ENCODE measurements at places on chromosomes 2 and 18.

DNA sequence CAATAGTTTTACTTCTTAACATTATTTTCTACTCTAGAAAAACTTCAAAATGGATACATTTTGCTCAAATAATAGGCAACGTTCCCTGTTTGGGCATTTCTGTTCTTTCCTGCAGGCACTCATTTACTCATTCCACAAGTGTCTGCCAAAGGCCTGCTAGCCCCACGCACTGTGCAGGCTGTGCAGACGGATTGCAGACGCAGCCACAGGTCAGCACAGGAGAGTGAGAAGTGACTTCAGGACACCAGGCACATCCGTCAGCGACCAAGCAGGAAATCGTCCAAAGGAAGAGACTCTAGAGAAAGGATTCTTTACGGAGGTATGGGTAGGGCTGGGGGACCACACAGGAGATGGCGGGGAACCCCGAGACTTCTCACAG is 103.0 kb upstream of the AGAP1 start:
- DNase-seq, result no peak

DNA sequence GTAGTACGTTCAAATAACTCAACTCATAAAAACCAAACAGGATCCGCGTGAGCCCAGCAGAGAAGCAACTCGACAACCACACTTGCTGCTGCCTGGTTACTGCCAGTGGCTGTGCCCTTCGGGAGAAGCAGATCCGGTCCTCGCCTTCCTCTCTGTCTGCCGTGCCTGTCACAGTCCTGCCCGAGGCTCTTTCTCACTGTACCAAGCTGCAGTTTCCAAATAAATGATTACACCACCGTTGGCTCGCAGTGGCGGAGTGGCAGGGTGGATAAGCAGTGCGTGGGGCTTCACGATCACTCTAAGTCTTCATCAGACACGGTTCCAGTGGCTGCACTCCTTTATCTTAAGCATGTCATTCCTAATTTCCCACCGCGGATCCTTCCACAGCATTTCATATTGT is 26.1 kb upstream of the SALL3 start:
- no peak for DNase-seq

- no peak for DNase-seq
These were observed 88.7 kb downstream of the ARHGEF33 start for GRCh38 chr2:38978296-38978903.

DNA sequence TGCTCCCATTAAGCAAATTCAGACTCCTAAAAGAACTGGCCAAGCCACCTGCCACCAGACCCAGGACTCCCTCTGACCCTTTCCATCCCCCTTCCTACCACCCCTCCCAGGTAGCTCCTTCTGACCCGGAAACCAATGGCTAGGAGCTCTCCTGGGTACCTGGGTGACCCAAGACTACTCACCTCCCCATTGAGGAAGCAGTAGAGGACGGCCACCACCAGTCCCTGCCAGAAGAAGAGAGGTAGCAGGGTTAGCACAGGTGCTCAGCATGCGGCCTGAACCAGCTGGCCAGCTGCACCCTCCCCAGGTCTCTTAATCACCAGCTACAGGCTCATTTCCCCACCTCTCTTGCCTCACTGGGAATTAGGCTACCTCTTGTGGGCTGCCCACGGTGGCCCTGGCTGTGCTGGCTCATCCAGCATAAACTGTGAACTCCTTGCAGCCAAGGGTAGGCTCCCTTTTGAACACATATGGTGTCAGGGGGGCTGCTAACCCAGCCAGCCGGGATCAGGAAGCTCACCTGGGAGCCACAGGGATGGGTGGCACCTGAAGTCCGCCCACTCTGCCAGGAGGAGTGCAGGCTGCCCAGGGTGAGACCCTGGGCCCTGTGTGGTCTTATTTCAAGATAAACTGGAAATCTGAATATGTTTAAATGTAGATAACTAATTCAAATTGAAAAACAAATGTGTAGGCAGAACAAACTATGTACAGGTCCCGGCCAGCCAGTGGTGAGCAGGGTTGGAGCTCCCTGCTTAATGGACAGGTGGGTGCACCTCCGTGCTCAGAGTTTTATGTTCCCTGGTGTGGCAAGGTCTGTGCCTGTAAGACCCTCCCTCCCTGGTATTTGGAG is 9.9 kb downstream of the TMEM37 start:
- no peak for DNase-seq

DNA sequence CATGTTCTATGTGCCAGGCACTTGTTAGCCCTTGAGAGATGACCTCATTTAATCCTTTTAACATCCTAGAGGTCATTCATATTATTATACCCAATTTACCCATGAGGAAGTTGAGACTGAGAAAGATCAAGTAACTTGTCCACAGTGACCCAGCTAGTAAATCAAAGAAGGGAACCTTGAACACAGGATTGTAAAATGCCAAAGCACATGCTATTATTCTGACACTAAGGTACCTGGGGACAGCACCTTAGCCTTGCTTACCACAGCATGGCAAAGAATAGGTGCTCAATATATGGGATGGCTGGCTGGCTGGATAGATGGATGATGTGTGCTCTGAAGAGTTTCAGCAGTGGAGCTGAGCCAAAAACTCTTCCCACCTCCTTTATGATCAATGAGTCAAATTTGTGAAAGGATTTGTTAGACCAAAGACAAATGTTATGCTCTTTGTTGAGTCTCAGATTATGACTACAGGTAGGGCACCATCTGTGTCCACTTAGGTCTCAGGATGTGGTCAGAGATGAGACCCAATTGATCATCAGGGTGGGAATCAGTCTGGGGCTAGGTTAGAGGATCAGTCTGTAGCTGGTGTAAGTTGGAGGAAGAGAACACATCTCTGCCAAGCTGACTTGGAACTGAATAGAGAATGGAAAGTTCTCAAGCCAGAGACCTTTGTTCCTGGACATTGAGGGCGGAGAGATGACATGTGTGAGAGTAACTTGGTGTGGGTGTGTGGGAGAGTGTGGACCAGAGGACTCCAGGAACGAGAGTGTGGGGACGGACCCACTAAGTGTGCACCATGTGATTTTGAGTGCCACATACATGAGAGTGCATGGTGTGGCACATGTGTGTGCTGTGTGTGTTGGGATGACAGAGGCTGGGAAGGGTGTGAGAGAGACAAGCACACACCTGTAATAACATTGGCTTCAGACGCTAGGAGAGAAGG is 16.3 kb upstream of the PKDCC start:
- no peak for DNase-seq

DNA sequence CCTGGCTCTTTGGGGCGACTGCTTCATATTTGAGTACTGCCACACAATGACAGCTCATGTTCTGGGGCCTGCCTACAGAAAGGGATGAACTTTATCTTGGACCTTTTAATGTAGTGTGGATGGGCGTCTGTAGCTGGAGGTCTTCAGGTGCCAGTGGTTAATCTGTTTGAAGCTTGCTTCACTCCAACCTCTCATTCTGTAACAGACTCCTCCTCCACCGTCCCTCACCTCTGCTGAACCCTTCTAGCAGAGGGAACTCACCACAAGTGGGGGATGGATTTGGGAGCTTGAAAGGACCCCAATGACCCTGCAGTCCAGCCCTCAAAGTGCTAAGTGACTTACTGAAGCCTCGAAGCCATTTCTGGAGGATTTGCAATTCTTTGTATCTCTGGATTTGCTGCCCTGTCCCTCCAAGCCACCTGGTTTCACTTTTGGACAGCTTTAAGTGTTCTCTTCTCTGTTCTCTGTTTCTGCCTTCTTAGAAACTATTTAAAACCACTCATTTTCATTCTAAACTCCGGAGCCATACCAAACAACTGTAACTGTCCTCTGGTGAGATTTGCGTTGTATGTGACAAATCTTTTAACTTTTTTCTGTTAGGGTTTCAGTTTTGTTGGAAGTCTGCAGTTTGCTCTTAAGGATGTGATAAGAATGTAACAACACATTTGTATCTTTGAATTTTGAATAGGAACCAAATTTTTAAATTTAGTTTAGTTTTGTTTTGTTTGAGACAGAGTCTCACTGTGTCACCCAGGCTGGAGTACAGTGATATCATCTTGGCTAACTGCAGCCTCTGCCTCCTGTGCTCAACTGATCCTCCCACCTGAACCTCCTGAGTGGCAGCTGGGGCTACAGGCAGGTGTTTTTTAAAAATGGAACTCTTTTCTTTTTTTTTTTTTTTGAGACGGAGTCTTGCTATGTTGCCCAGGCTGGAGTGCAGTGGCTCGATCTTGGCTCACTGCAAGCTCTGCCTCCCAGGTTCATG is 37.0 kb upstream of the CASP8 start:
- no peak for DNase-seq

- no peak for DNase-seq
These were observed 78.7 kb downstream of the USP40 start for GRCh38 chr2:233487748-233488345.

DNA sequence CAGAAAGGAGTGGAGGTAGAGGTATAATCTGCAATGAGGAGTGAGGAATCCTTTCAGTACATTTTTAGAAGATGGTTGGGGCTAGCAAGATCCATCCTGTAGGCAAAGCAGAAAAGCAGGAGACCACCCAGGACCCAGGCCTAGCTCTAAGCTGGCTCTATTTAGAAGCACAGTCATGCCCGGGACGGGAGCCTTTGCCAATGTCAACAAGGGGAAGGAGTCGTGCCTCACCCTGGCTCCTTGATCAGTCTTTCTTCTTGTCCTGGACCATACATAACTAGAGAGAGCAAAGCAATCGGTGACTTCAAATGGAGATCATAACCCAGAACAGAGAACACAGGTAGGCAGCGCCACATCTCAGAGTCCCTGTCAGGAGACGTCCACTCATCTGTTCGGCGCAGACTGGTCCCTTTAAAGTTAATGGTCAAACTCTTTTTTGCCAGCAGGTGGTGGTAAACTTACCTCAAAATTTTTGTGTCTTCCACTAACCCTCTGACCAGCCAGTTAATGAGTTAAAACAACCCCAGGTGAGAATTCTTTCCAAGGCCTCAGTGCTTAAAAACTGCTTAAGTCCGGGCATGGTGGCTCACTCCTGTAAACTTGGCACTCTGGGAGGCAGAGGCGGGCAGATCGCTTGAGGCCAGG is 8.0 kb downstream of the MC5R start:
- no peak for DNase-seq

GRCh38 chr2:120258196-120258595 is 5.5 kb downstream of the RALB start:
- no peak for DNase-seq

DNA sequence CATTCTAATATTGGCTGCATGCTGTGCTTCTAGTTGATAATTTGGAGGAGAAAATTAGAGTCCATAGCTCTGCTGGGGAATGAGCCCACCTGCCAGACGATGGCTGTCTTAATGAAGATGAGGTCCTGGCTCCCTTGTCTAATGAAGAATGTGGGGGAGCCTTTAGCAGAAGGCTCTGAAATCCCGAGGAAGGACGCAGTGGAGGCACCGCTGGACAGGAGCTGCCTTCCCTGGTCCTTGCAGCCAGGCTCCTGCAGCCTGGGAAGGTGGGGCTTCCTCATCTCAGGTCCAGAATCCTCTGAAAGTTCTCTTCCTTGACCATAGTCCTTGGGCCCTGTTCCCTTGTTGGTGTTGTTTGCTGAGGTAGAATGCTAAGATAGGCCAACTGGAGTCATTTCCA is 208.3 kb downstream of the AGAP1 start:
- no peak for DNase-seq

- DNase-seq, result no peak
These were observed 864.0 kb upstream of the FSHR start for GRCh38 chr2:50018292-50018691.

DNA sequence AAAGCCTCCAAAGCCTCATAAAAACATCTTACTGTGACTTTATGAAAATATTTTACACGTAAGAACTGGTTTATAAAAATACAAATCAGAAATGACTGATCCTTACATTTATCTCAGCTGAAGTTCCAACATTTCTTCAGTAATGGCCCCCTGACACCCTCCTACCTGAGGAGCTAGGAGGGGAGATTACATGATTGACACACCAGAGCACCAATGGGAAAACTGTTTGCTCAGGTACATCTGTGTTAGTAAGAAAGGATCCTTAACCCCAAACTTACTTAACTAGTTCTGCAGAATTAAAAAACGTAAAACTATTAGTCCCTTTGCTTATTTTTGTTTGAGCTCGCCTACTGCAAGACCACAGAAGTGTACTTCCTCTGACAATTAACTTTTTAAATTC is 27.0 kb downstream of the ENOSF1 start:
- DNase-seq, result no peak

DNA sequence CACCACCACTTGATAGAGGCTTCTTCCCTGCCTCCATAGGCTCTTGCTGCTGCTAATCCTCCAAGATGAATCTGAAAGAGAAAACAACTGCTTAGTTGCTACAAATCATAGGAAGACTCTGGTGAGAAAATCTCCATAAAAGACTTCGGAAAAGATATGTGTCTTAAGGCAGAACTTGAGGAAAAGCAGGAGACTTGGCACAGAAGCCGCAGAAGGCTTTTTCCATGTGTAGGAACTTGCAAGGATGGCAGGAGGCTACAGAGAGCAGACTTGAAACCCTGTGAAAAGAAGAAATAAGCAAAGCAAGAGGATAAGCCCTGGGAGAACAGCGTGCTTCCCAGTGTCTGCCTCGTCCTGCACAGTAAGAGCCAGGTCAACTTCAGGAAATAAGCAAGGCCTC is 128.2 kb upstream of the NDUFV2 start:
- DNase-seq, result no peak

- DNase-seq, result no peak
These were observed 187.7 kb downstream of the MYO3B start for GRCh38 chr2:170365686-170366085.

DNA sequence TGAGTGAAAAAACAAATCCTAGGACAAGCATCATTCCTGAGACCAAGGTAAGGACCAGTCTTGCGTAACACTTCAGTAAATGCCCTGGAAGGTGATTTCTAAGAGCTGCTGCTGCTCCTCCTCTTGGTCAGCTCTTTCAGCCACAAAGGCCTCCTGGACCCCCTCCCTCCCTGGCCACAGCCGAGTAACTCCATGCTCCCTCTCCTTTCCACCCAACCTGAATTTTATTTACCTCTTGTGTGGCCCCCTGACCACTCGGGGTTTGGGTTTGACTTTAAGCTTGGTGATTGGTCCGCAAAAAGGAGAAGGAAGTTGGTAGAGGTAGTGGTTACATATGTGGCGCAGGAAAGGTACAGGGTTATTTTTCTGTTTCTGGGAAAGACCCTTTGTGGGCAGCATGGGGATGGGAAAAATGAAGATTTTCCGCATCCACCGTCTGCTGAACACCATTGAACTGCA is 9.2 kb downstream of the HTRA2 start:
- DNase-seq, result no peak

- DNase-seq, result no peak
These were observed 253.4 kb downstream of the TMX3 start for GRCh38 chr18:68461481-68462018.

GRCh38 chr2:148877403-148877740 is 2.3 kb downstream of the KIF5C start:
- no peak for DNase-seq

- DNase-seq, result no peak
These were observed 23.0 kb downstream of the STK39 start for GRCh38 chr2:168224346-168224745.

DNA sequence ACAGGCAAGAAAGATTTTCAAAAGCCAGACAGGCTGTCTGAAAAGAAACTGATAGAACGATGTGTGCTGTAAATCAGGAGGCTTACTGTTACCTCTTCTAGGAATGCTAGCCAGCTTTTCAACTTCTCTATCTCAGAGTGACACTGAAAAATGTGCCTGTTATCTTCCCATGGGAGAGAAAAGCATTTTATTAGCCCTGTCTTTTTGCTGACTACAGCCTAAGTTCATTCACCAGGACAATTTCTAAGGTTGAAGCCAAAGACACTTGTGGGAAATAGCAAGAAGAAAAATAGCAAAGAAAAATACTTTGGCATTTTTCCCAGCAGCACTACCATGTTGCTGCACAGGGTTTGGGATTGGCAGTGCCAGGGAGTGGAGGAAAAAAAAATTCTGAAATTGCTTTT is 34.0 kb downstream of the ABCB11 start:
- DNase-seq, result no peak
